D721Med (cell line): ENCODE measurements at places on chromosomes 5 and 9.

DNA sequence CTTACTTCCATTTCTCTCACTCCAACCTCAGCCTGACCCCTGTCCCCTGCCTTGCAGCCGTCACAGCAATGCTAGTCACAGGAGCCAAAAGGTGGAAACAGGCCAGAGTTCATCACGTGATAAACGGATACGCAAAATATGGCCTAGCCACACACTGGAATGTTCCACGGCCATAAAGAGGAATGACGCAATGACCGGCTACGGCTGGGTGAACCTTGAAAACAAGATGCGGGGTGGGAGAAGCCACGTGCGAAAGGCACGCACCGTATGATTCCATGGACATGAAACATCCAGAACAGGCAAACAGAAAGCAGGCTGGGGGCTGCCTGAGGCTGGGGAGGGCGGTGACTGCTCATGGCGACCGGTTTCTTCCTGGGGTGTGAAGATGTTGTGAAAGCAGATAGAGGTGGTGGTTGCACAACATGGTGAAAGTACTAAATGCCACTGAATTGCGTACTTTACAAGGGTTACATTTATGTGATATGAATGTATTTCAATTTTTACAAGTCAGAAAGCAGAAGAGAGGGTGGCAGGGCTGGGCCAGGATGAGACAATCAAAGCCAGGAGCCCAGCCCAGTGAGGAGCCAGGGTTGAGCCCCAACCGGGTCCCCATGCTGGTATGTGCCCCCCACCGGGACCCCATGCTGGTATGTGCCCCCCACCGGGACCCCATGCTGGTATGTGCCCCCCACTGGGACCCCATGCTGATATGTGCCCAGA is 117.8 kb upstream of the SARDH start:
- DNase-seq = no peak

DNA sequence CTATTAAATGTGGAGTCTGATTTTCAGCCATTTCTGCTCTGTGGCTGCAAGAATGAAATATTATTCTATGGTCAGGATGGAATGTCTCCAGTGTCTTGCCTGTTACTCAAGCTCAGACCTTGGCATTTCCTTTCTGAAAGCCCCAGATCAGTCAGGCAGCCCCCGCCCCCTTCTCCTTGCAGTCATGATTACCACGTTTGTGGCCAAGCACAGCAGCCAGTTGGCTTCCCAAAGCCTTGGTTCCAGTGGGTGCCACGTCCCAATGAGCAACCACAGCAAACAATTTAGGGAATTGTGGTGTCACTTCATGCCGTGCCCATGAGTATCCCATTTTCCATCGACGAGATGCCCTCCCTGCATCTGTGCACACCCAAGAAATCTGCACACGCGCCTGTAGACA is 9.7 kb upstream of the OBP2A start:
- DNase-seq = no peak

- no peak for DNase-seq
Observed at GRCh38 chr5:157578079-157578780, 2.7 kb upstream of the ADAM19 start.

GRCh38 chr9:78314953-78315870 is 18.3 kb downstream of the PSAT1 start:
- DNase-seq = no peak

DNA sequence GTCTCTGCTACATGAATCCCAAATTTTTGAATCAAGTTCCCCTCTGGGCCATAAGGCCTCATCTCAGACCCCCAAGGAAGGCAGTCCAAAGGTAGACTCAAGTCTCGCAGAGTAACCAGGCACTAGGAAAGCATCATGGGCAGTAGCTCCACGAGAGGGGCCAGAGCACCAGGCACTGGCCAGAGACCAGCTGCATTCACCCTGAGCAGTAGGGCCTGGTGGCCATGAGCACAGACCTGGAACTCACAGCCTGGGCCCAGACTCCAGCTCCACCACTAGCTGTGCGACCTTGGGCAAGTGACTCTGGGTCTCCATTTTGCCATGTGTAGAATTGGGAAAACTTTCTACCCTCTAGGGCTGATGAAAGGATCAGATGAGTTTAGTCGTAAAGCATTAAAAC is 28.5 kb downstream of the NANS start:
- no peak for DNase-seq

- no peak for DNase-seq
Observed at GRCh38 chr5:170755679-170756456, 27.7 kb upstream of the GABRP start.

GRCh38 chr5:69268899-69269298 is 34.2 kb downstream of the CDK7 start:
- no peak for DNase-seq

- no peak for DNase-seq
Observed at GRCh38 chr9:2597483-2597882, 24.1 kb upstream of the VLDLR start.

- no peak for DNase-seq
Observed at GRCh38 chr5:129718471-129719090, 29.3 kb upstream of the MINAR2 start.

DNA sequence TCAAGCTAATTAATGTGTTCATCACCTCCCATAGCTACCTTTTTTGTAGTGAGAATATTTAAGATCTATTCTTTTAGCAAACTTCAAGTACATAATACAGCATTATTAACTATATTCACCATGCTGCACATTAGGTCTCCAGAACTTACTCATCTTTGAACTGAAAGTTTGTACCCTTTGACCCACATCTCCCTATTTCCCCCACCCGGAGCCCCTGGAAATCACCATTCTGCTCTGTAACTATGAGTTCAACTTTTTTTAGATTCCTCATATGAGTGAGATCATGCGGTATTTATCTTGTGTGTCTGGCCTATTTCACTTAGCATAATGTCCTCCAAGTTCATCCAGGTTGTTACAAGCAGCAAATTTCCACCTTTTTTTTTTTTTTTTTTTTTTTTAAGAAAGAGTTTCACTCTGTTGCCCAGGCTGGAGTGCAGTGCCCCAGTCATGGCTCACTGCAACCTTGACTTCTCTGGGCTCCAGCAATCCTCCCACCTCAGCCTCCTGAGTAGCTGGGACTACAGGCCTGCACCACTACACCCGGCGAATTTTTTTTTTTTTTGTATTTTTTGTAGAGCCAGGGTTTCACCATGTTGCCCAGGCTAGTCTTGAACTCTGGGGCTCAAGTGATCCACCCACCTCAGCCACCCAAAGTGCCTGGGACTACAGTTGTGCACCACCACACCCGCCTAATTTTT is 100.4 kb upstream of the SAP30L start:
- DNase-seq = no peak

GRCh38 chr9:72574156-72574810 is 52.9 kb downstream of the TMC1 start:
- no peak for DNase-seq

GRCh38 chr5:180960209-180960608 is 28.4 kb upstream of the BTNL3 start:
- no peak for DNase-seq

DNA sequence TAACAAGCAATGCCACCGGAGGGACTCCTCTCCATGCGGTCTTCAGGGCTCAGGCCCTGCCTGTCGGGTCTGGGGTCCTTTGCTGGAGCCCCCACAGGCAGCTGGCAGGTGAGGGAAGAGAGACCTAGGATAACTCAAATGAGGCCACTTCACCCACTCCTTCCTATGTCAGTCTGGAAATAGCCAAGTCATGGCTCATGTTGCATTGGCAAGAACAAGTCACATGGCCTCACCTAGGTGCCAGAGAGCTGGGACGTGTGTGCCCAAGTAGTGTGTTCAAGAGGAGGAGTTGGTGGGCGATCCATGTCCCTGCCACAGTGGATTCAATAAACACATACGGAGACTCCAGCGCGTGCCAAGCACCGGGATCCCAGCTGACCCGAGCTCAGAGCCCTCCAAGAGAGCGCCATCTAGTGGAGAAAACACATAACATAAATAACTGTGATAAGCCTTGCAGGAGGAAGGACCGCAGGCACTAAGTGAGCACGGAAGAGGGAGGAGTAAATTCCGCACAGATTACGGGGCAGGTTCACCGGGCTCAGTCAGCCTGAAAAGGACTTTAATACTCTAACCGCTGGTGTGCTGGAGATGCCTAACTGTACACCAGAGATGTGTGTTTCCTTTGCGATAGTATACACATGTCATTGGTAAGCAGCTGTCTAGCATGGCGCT is 580.8 kb downstream of the CCDC171 start:
- DNase-seq = peak; percentile 47

DNA sequence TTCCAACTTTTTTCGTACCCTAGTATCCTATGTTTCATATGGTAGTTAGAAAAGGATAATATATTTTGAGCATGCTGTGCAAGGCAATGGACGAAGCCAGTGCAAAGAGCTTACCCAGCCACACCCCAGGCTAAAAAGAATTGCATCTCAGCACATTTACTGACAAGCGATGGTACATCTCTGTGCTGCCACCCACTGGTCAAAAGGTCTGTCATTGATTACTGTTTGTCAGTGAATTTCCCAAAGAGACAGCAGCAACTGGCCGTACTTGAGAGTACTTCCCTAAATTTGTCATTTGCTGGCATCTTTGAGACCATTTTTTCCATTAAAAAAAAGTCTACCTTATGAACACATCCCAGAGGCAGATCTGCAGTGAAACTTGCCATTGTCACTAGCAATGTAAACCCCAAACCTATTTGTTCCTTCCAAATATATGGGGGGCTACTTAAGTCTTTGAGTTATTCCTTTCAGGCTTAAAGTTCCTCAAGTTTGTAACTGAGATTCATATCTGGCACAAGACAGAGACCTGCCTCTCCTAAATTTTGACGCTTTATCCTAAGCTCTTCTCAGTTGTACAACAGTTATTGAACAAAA is 184.3 kb downstream of the CTNND2 start:
- DNase-seq = no peak

- DNase-seq = no peak
Observed at GRCh38 chr5:165410476-165410875, 1905.1 kb downstream of the MAT2B start.

DNA sequence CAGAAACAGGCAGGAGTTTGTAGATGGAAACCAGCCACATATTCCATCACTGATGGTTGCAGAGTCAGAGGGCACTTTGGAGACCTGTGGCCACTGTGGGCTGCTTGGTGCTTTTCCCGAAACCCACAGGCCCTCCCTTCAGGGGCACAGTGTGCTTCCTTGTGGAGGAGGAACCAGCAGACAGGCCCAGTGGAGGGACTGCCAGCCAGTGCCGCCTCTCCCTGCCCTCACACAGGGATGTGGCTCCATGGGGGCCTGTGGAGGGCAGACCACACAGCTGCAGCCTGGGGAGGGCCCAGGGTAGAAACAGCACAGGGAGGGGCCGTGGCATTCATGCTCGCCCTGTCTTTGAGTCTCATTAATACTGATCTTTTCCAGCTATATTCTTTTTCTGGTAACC is 35.2 kb downstream of the CEP72 start:
- DNase-seq = no peak

DNA sequence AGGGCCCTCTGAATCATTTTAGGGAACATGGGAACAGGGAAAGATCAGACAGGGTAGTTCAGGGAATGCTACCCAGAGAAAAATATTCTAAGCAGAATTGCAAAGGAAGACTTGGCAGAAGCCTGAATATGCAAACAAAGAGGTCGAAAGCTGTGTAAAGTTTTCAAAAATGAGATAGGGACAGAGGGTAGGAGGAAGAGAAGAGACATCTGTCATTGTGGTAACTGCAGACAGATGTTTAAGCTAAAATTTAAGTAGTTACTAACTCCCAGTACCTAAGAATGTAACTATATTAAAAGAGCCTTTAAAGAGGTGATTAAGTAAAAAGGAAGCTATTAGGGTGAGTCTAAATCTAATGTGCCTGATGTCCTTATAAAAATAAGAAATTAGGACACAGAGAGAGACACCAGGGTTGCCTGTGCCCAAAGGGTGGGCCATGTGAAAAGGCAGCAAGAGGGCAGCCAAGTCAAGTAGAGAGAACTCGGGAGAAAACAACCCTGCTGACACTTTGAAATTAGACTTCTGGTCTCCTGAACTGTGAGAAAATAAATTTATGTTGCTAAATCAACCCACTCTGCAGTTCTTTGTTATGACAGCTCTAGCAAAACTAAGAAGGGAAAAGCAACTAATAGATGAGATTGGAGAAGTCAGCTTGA is 1647.4 kb upstream of the C9orf72 start:
- no peak for DNase-seq

GRCh38 chr5:2205185-2205585 is 322.5 kb upstream of the IRX4 start:
- DNase-seq = no peak

DNA sequence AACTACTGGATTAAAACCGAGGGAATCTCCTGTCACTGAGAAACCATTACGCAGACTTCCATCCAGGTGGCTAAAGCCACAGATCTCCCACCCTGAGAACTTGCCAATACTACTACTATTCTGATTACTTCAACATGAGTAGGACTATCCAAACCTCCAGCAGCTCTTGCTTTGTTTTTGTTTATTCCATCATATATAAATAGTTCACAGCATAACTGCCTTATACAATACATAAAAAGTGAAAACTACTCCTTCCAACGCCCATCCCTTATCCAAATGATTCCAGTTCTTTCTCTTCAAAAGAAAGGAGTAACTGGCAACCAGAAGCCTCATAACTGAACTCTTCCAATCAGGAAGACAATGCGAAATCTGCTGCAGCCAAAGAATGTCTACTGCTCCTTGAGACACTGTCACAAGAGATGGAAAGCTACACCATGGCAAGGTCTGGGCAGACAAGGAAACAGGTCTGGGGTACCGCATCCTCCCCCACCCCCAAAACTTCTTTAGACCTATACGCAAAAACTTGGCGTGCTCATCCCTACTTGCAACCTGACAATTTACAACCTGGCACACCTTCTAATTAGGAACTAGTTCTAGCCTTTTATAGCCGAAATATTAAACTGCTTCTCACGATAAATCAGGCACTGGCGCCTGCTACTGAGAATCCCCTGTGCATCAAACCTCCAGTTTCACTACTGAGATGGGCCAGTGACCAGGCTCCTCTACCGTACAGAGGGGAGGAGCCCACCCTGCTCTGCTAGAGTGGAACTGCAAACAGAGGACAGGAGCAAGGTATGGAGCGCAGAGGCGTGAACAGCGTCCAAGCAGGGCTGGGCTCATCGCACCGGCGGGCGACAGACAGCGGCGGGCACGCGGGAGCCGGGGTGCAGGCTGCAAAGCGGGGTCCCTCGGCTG is 986 bp downstream of the PLPP1 start:
- no peak for DNase-seq

GRCh38 chr5:42984307-42984706 is 55.8 kb downstream of the ANXA2R start:
- no peak for DNase-seq

DNA sequence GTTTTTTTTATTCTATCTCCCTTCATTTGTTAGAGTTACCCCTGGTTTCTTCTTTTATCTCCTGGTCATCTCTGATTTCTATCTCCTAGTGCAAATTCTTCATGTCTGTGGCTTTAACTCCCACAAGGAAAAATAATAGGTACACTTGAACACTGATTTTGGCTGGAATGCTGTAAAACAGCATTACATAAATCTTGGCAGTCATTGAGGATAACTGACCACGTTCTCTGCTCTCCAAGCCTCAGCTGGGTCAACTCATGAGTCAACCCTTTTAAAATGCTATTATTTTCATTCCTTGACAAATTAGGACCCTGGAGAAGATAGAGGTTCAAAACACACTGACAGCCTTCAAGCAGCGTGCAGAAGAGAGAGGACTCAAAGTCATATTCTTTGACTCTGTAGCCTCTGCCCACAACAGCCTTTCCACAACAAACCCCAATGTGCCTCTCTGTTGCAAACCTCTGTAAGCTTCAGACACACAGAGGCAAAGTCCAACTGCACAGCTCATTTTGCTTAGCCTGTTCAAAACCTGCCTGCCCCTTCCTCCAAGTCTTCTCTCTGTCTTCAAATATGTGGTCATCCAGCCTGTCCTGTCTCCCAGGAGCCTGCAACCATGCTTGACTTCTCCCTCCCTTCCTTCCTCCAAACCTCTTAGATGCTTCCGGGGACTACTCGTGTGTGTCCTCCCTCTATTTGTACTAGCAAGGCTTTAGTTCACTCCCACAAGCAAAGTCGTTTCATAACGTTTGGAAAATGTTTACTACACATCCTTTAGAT is 398.4 kb downstream of the MED10 start:
- no peak for DNase-seq
